ENCODE measurements at places on chromosomes 13 and 19.

DNA sequence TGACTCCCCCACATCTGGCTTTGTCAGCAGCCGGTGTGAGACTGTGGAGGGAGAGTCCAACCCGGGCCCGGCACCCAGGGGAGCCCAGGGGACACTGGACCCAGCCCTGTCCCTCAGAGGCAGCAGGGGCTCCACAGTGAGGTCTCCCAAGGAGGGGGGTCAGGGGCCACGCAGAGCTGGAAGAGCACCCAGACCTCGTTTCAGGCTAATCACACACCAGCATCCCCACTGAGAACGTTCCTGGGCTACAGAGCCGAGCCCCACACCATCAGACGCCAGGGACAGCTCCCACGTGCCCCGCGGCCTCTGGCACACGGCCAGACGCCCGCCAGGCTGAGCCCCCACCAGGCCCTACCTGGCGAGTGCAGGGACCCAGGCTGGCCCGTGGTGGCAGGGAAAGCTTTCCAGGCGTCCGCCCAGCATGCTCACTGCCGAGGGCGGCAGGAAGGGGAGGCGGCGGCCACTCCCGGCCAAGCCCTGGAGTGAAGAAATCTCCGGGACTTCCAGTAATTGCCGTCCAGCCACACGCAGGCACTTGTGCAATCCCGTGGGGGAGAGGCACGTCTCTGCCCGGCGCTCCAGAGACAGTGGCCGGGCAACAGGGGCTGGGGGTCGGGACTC, 19.2 kb downstream of the SBNO2 start:
- no peak for DNase-seq

DNA sequence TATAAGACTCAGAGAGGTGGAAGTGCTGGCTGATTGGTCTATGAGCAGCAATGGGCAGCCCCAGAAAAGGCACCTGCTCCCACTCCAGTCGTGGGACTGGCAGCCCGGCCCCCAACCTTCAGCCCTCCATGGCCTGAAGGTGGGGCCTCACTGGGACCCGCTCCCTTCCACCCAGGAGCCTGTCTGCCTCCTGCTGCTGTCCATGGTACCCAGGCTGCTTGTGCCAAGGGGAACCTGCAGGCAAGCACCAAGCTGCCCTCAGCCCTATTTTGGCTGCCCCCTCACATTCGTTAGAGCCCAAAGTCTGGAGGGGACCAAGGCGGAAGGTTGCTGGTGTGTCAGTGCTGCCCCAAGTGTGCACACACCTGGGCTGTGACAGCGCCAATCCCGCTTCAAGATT, 2304.9 kb downstream of the PCDH9 start:
- no peak for DNase-seq

DNA sequence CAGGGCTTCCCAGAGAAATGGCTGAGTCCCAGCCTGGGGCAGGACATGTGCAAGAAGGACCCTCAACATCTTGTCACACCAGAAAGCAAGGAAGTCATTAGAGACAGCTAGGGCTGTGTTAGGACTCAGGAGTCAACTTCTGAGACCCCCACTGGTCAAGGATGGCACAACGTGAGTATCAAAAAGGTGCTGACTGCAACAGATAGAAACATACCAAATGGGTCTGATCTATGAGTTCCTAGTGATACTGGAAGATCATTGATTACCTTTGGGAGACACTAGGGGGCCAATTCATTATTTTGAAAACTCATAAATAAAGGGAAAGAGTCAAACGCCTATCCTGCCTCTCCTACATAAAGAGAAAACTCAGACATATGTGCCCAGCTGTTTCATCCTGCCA, 73.5 kb upstream of the GJB6 start:
- no peak for DNase-seq

GRCh38 chr13:98221234-98221633, 44.2 kb upstream of the RNF113B start:
- DNase-seq: no peak

- no peak for DNase-seq
These were observed 409.0 kb downstream of the GPC6 start for GRCh38 chr13:93635616-93636032.

DNA sequence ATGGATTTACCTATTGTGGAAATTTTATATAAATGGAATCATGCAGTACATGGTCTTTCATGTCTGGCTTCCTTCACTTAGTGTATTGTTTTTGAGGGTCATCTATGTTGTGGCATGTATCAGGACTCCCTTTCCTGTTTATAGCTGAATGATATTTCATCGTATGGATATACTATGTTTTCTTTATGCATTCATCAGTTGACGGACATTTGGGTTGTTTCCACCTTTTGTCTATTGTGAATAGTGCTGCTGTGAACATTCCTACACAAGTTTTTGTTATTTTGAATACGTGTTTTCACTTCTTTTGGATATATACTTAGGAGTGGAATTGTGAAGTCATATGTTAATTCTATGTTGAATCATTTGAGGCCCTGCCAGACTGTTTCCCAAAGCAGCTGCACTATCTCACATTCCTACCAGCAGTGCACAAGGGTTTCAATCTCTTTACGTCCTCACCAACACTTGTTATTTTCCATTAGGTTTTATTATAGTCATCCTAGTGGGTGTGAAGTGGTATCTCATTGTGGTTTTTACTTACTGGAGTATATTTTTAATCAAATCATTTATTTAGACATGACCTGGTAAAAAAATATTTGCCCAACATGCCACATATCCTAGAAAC, 262.7 kb downstream of the DLEU7 start:
- no peak for DNase-seq

DNA sequence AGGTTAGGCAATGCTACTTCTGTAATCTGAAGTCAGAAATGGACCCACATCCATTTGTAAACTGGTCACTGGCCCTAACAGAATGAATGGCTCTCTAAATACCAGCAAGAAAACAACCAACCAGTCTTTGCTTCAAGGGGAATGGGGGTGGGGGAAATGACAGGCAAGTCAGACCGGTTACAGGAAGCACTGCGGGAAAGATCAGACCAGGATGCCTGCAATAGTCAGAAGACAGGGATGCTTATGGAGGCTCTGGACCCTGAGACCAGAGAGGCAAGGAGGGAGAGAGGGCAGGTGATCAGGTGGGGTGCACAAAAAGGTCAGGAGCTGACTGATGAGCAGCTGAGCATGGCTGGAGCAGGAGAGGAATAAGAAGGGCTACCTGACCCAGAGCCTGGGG, 13.1 kb downstream of the MED26 start:
- DNase-seq: no peak

- peak; percentile 4 for DNase-seq
These were observed 697 bp upstream of the DGKH start for GRCh38 chr13:42047561-42048341.
